ENCODE measurements at places on chromosomes 5 and 9.

GRCh38 chr5:140855772-140856674 lies at the start of gene PCDHA10:
Gene PCDHA10 (plus strand): TSS chr5:140855897. CDS start chr5:140856049, 152 bp downstream.
- DNase-seq, result peak; percentile 20

DNA sequence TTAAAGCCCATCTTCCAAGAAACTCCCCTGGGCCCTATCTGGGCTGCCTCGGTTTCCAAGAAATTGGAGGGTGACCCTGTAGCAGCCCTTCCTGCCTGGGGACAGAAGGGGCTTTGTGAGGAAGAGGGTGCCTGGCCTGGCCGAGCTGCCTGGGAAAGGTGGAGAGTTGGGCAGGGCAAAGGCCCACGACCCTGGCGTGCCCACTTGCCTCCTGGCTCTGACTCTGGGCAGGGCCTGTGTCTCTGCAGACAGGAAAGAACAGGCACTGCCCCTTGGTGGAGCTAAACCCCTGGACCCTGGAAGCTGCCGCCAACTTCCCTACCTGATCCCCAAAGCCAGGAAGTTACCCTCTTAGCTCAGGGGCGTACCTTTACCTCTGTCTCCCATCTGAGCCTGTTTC lies 149.3 kb downstream of the RGS3 start:
- DNase-seq, result no peak

GRCh38 chr9:22208846-22209585 lies 199.9 kb upstream of the CDKN2B start:
- peak; percentile 72 for DNase-seq

DNA sequence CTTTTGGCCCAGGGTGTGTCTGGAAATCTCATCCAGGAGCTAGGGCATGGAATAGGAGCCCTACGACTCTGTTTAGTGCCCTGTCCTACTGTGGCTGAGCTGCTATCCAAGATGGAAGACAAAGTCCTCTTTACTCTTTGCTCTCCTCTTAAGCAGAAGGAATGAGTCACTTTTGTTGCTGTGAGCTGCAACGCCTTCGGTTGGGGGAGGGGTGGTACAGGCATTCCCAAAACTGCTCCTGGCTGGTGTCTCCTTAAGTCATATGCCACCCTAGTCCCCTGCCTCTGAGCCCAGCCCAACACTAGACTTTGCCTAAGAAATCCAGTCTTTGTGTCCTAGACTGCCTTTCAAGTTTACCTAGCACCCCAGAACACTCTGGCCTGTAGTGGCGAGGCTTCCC lies 99.9 kb downstream of the PRR16 start:
- peak; percentile 14 for DNase-seq

DNA sequence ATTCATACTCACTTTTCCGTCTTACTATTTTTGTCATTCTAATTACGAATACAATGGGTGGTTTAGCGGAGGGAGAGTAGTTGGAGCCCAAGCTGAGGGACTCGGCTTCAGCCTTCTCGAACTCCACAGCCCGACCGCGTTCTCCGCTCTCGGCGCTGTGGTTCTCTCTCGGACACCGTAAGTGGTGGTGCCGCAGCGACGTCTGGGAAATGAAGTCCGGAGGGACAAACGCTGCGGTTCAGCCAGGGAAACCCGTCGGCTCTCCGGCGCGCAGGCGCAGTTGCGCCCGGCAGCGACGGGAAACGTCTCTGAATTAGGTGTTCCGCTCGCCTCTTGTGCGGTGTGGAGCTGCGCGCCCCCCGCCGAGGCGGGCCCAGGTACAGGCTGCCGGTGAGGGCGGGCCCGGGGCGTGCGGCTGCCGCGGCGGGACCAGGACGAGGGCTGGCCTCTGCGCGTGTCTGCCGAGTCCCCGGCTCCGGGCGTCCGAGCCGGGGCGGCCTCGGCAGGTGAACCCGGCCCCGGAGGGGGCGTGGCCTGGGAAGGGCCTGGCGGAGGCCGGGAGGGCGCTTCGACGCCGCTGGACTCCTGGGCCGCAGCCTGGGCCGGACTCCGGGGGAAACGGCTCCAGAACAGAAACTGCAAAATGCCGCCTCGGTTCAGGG lies at the start of gene ZNF879:
TSS of gene ZNF879 (plus strand) at position 277 of the 662 bp plus-strand sequence. CDS start 1,201 bp downstream, outside the sequence.
- peak; percentile 94 for DNase-seq

- DNase-seq, result no peak
These were observed 195.5 kb downstream of the RGS3 start for GRCh38 chr9:113659039-113659438.

DNA sequence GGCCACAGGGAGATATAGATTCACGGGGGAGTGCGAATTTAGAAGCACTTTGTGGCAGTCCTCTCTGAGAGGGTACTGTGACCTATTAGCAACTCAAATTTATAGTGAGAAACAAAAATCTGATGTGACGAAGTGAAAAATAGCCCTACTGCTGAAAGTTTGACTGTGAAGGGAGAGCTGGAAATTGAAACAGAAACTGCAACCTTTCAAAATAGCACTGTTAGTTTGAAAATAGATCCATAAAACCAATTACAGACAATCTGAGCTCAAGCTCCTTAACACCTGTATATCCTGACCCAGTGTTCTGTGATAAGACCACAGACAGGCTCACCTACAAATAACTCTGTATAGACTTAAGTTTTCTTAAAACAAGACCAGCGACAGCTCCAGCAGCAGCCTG lies 420.1 kb downstream of the IRX1 start:
- DNase-seq, result no peak

- DNase-seq, result no peak
These were observed 85.2 kb downstream of the CYFIP2 start for GRCh38 chr5:157350939-157351801.

GRCh38 chr5:133195250-133195649 lies 143.4 kb downstream of the HSPA4 start:
- DNase-seq, result no peak

DNA sequence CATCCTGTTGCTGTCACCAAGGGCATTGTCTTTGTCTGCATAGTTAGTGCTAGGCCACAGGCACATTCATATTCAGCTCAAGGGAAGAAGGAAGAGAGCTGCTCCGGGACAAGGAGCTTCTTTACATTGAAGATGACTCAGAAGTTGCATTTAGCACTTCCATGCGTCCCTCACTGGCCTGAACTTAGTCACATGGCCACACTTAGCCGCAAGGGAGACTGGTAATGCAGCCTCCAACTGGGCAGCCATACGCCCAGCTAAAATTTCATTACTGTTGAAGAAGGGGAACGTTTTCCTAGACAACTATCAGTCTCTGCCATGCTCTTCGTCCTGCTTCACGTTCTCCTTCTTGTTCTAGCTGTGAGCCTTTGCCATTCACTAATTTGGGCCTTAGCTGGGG lies 20.0 kb downstream of the ACTL7B start:
- DNase-seq, result no peak

DNA sequence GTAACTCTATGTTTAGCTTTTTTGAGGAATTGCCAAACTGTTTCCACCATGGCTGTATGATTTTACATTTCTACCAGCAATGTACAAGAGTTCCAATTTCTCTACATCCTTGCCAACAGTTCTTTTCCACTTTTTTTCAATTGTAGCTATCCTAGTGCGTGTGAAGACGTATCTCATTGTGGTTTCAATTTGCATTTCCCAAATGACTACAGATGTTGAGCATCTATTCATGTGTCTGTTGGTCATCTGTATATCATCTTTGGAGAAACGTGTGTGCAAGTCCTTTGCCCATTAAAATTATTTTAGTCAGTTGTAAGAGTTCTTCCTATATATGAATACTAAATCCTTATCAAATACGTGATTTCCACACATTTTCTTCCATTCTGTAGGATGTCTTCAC lies 6.5 kb downstream of the SLC25A48 start:
- no peak for DNase-seq

DNA sequence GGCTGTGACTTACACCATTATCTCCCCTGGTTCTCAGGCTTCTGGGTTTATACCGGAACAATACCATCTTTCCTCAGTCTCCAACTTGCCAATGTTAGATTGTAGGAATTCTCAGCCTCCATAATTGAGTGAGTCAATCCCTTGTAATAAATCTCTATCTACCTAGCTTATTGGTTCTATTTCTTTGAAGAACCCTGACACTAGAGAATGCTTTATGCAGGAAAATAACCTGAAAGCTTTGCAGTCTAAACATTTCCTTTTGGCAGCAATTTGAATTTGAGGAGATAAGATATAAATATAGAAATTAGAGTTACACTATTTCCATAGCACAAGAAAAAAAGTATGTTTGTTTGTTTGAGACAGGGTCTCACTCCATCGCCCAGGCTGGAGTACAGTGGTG lies 278.1 kb upstream of the CDH18 start:
- no peak for DNase-seq

- DNase-seq, result no peak
These were observed 82.7 kb downstream of the RFK start for GRCh38 chr9:76311537-76311936.

GRCh38 chr9:18154661-18155060 lies 319.3 kb upstream of the ADAMTSL1 start:
- DNase-seq, result no peak

DNA sequence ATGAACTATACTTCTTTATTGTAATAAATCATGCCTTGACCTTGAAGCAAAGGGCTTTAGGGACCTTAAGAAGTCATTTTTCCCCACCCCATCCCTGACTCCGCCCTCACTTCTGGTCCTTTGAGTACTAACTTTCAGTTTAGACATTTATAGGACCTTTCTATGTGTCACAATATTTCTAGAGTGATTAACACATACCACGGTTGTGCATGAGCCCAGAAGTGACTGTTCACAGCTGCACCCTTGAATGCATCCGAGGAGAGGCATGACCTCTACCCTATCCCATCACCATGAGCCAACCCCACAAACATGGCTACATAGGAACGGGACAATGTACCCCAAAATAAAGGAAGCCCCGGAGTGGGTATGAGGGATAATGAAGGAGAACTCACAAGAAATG lies 160.3 kb downstream of the HSD17B3 start:
- peak; percentile 60 for DNase-seq

DNA sequence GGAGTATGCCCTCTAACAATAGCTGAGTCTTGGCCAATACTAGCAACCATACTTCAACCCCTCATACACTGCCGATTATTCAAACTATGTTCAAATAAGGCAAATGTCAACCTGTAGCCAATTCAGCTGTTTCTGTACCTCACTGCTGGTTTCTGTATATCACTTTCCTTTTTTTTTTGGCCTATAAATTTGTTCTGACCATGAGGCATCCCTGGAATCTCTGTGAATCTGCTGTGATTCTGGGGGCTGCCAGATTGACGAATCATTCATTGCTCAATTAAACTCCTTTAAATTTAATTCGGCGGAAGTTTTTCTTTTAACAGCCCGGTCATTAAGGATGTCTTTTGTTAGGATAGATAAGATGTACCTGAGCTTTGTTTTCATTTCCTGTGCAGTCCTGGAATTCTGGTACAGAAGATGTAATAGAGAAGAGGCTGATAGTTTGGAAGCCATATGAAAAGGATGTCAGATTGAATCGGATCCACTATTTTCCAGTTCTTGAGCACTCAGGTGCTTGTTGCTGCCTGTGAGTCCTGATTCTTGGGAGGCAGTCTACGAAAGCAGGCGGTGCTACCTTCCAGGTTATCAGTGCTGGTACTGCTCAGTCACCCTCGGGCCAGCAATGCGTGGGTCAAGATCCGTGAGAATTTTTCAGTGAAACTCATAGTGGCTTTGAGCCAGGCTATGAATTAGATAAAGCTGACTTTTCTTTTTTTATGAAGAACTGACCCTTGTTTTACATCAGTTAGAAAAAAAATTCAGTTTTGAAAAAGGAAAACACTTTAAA lies 106.2 kb upstream of the TUT7 start:
- peak; percentile 31 for DNase-seq

DNA sequence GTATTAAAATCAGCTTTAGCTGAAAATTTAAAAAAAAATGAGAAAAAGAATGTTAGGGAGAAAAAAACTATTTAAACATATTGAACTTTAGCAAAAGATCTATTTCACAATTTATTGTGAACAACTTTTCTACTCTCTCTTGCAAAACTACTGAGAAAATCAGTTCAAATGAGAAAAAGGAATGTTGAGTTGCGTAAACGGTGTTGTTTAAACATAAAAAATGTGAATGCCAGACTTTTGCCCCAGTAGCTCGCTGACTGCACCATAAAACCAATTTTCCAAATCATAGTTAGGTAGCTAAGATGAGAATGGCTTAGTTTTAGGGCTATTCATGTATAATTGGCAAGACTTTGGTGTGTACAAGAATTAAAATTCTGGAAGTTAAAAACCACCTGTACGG lies 13.4 kb upstream of the RAD23B start:
- DNase-seq, result peak; percentile 68

GRCh38 chr5:67510204-67510603 lies 313.6 kb upstream of the CD180 start:
- peak; percentile 10 for DNase-seq

GRCh38 chr5:17180864-17181723 lies 36.3 kb upstream of the BASP1 start:
- peak; percentile 99 for DNase-seq

- no peak for DNase-seq
These were observed 64.4 kb downstream of the NAA35 start for GRCh38 chr9:86005253-86005775.

- DNase-seq, result peak; percentile 55
These were observed 39.2 kb upstream of the NEK6 start for GRCh38 chr9:124218438-124218982.

DNA sequence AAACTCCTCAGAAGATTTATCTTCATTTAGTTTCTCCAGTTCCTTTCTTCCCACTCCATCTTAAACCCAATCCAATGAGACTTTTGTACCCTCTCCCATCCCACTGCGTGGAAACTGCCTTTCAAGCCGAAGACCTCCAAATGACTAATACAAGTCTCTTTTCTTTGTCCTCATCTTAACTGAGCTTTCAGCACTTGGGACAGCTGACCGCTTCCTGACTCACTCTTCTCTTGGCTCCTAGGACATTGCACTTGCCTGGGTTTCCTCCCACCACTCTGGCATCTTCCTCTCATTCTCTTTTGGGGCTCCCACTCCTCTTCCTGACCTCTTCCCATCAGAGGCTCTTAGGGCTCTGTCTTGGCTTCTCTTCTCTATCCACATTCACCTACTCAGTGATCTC lies 243.7 kb downstream of the HSPA4 start:
- DNase-seq, result peak; percentile 34

DNA sequence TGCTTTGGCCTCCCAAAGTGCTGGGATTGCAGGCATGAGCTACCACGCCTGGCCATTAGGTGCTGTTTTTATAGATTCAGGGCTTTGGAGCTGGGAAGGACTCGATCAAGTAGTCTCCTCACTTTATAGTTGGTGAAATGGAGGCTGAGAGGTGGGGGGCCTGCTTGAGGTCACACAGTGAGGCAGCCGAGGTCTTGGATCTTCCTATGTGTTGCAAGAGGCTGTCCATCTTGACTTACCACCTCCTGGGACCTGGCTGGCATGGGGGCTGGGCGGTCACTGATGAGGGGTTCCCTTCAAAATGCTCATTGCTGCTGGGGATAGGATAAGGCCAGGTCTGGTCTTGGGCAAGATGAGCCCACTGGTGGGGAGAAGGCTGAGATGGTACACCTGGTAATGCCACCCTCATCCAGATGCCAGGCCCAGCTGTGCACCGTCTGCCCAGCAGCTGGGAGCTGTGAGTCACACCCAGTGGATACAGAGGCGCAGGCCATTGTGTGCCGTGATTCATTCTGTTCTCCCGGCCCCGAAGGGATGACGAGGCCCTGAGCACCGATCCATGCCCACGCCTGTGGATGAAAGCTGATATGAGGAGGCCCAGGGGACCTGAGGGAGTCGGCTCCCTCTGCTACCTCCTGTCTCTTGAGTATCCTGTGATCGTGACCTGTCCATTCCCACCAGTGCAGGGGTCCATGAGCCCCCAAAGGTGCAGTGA lies 10.5 kb upstream of the NDST1 start:
- DNase-seq, result peak; percentile 95

GRCh38 chr5:74638544-74638969 lies 2.0 kb downstream of the ENC1 start:
- no peak for DNase-seq

- no peak for DNase-seq
These were observed 414.1 kb upstream of the CLINT1 start for GRCh38 chr5:158273035-158273434.

GRCh38 chr9:84228130-84228720 lies 112.3 kb downstream of the SLC28A3 start:
- no peak for DNase-seq
